Hematopoietic multipotent progenitor cell treated with erythropoietin and hydrocortisone succinate and interleukin-3 and kit ligand, for 15 days (in vitro differentiated cells): ENCODE measurements at places on chromosomes 6 and 20.

DNA sequence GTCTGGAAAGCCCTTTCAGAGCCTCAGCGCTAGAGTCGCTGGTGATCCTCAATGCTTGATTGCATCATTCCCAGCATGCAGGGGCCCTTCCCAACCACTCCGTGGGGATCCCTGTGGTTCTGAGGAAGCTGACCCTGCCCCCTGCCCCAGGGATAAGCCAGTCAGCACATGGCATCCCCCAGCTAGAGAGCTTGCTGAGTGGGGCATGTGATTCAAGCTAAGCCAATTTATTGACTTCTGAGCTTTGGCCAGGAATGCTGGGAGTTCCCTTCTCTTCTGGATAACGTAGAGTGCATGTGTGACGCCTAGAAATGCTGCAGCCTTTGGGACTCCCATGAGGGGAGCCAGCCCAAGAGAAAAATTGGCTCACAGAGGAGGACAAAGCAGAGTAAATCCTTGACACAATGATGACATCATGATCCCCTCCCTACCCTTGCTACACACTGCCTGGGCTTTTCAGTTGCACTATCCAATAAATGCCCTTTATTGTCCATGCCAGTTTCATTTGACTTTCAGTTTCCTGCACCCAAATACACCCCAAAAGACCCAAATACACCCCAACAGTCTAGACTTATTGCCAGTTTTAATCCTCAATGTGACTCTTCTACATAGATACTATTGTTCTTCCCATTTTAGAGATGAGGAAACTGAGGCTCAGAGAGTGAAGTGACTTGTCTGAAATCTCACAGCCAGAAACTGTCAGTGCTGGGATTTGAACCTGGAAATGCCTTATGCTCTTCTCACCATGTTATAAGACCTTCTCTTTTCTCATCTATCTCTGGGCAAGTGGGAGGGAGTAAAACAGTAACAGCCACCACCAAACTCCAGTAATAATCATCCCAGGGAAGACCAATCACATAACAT is 34.3 kb downstream of the KCNB1 start:
- DNase-seq, result no peak

GRCh38 chr20:22561965-22562577 is 22.3 kb downstream of the FOXA2 start:
- no peak for DNase-seq

- DNase-seq, result no peak
Measured at GRCh38 chr6:4496284-4496683, 279.9 kb upstream of the CDYL start.

GRCh38 chr6:5378331-5378730 is 117.0 kb downstream of the FARS2 start:
- no peak for DNase-seq

GRCh38 chr6:139124887-139125672 is 9.8 kb upstream of the HECA start:
- peak; percentile 73 for DNase-seq

DNA sequence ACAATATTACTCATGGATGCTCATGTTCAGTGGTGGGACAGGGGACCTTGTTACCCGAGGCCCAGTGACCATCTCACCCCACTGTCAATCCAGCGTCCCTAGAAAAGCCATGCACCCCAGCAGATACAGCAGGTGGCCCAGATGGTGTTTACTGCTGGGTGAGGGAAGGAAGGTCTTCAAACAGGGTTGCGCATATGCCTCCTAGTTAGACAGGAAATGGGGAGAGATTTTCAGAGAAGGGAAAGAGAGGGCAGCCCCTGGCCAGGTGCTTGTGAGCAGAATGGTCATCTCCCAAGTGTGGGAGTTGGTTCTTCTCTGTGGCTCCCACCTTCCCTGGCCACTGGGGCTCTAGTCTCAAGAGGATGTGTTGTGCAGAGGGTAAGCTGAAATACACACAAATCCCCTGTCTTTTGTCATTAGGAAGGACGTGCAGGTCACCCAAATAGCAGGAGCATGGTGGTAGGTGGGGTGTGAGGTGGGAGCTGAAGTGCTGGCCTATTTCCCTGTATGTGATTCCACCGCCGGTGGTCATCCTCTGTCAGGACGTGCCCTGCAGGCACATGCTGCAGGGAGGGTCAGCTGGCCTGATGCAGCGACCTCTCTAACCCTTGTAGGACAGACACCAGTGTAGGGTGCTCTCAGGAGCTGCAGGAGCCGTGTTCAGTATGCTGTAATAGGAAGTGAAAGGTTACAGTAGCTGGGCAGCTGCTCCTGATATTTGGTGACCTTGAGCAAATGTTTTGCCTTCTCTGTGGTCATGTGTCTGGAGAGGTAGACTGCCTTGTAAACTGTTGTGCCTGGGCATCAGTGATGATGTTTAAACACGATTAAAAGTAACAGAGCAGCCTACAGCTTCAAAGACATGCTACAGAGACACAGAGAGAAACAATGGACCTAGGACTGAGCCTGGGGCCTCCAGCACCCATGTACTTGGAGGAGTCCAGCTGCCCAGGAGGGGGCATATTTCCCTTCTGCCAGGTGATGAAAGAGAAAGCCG is 3.2 kb upstream of the CST3 start:
- DNase-seq, result no peak

GRCh38 chr6:15555101-15556038 is 107.5 kb downstream of the DTNBP1 start:
- DNase-seq, result no peak

GRCh38 chr6:33772082-33772830 is 16.7 kb downstream of the LEMD2 start:
- no peak for DNase-seq

- DNase-seq, result no peak
Measured at GRCh38 chr6:13762611-13763441, 51.2 kb upstream of the RANBP9 start.

DNA sequence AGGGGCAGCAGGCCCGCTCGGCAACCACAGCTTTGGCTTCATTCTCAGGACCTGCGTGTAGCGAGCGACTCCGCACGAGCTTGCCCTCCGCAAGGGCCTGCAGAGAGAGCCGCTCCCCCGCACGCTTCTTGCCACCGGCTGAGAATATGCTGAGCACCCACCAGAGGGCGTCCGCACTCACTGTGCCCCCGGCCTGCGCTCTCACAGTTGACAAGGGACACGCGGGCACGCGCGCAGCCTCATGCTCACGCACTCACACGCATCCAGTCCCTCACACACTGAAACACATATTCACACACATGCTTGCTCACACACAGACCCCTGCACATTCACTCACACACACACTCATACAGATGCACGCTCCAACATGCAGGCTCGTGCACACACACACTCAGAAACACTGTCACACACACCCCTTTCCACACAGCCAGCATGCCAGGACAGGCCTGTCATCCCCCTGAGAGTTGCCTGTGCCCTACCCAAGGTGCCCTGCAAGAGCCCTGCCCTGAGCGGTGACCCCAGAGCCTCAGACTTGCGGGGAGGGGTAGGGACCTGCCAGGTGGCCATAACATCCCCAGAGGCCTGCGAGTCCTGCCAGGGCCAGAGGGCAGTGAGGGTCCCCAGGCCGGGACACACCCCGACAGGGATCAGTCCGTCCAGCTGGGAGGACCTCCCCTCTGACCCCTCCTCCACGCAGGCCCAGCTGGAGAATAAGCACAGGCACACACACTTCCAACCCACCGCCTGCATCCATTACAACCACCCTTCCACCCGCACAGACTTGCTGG is 174.1 kb downstream of the BMP7 start:
- DNase-seq, result peak; percentile 43

- DNase-seq, result no peak
Measured at GRCh38 chr6:134245706-134246105, 72.2 kb downstream of the SGK1 start.

DNA sequence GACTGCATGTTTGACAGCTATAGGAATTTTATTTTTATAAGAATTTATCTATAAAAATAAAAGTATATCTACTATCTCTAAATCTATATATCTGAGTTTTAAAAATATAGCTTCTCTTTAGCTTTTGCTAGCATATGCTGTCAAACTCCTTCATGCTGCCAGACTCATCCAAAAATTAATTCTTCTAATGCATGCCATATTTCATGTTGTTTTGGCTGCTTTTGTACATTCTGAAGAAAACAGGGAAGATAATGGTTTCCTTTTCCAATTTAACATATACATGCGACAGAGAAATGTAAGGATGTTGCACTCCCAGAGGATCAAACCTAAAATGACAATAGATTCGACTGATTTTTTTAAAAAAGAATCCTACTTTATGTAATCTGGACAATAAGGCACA is 577.2 kb upstream of the FLRT3 start:
- no peak for DNase-seq

DNA sequence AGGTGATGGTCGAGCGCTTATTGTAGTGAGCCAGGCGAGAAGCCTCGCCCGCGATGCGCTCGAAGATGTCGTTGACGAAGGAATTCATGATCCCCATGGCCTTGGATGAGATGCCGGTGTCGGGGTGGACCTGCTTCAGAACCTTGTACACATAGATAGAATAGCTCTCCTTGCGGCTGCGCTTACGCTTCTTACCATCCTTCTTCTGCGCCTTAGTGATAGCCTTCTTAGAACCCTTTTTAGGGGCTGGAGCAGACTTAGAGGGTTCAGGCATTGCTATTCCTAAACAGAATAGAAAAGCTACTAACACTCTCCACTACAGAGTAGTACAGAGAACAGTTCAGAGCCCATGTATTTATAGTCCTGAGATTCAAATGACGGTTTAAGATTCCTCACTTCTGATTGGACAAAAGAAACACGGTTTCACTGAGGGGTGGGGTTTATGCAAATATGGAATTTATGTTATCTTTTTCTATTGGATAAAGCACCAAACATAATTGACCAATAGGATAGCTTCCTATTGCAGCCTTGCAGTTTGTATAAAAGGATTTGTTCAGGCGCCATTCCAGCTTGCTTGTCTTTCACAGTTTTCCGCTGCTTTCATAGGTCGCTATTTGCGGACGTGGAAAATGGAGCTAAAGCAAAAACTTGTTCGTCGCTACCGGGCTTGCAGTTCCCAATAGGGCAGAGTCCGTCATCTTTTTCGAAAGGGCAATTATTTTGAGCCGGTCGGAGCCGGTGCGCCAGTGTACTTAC is 43.7 kb upstream of the HFE start:
- peak; percentile 99 for DNase-seq

DNA sequence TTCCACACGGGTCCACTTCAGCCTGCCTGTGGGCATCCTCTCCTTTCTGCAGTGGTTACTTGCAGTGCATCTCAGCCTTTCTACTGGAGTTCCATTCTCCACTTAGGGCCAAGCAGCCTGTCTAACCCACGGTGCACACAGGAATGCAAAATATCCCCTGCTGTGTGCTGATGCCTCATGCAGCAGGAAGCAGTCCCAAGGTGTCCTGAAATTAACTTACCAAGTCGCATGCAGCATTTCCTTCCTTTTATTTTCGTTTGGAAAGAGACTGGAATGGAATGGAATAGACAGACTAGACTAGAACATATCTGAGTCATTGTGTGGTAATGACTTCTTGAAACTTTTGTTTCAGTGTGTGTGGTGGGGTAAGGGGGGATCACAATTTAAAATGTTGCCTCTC is 25.9 kb upstream of the FOXQ1 start:
- no peak for DNase-seq

- DNase-seq, result no peak
Measured at GRCh38 chr20:17606001-17606400, 36.1 kb downstream of the DSTN start.

- no peak for DNase-seq
Measured at GRCh38 chr20:22232473-22232872, 351.9 kb downstream of the FOXA2 start.

- DNase-seq, result no peak
Measured at GRCh38 chr6:40923326-40923725, 115.7 kb downstream of the UNC5CL start.

DNA sequence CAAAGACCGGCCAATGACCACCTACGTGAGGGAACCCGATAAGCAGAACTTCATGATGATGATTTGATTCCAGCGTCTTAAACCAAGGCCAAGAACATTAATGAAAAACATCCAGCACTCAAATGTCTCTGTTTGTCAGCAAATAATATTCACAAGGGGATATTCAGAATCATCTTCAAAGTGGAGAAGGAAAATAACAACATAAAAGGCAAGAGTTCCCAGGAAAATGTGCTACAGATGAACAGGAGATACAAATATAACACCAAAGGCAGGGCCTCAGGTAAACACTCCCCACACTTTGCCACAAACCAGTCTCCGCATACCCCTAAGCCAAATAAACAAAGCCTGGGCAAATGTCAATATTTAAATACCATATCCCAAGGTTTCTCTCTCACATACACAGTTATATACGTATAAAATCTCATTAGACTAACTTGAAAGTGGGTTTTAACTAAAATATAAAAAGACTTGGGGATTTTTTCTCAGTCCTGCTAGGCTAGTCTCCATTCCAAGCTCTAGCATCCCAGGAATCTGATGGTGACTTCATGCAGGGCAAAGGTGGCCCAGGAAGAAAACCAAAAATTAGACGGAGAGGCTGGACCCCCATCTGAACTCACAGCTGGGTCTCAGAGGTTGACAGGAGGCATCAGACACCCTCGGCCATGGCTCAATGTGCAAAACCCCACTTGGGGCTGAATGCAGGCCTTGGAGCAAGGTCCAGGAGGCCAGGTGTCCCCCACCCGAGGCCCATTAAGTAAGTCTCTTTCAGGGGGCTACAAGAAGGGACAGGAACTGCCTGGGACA is 32.1 kb downstream of the TRAM2 start:
- no peak for DNase-seq

GRCh38 chr20:31663838-31664695 is 26.4 kb downstream of the COX4I2 start:
- no peak for DNase-seq

DNA sequence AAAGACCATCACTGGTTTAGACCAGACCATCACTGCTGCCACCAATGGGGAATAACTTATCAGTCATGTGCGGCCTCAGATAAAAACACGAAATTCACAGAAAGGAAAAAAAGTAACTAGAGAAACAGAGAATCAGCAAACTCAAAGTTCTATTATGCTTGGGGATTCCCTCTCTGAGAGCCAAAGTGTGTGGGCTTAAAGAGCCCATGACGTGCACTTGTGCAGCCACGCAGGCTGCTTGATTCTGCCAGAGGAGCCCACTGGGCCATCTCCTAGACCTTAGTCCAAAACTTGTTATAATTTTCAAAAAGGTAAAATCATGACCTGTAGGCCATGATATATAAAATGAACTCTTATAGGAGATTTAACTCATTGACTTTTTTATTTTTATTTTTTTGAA is 15.2 kb downstream of the RAB44 start:
- no peak for DNase-seq
